Esophagus squamous epithelium (tissue), 5 donors: ENCODE measurements at places on chromosomes 4 and X.

DNA sequence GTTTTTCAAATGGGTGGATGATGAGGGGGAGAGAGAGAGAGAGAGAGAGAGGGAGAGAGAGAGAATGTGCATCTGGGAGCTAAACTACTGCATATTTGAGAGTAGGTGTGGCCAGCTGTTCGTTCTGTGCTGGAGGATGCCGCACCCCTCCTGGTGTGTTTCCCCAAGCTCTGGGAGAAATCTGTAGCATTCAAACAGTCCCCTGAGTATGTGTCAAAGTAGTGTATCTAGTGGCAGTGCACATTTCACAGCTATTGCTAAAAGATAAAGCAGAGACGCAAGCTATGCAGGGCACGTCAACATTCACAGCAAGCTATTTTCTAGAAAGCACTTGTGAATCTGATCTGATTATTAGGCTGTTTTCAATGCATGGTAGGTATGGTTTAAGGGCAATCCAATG lies 83.5 kb upstream of the LIMCH1 start:
- DNase-seq: no peak

GRCh38 chr4:36187723-36188333 lies 56.5 kb downstream of the ARAP2 start:
- no peak for DNase-seq

DNA sequence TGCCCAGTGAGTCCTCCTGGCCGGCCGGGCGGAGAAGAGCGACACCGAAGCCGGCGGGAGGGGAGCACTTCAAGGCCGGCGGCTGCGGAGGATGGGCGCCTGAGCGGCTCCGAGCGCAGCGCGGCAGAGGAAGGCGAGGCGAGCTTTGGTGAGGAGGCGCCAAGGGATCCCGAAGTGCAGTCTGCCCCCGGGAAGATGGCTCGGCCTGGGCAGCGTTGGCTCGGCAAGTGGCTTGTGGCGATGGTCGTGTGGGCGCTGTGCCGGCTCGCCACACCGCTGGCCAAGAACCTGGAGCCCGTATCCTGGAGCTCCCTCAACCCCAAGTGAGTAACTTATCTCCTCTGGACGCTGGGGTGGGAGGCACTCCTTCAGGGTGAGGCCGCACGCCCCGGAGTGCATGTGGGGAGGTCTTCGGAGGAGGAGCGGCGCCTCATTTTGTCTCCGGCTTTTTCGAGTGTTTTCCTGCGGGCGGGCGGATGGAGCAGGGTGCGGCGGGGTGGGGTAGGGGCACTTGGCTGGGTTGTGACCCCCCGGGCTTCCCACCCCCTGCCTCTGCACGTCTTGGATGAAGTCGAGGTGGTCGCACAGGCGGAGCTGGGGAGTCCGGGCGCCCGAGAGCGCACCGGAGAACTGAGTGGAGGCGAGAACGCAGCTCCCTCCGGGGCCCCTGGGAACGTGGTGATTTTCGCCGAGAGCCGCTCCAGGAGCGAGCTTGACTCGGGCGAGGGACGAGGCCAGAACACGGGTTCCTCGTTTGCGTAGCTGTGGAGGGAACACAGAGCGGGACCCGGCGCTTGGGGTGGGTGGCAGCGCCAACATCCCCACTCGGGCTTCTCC lies 979 bp downstream of the EFNB1 start:
- no peak for DNase-seq

DNA sequence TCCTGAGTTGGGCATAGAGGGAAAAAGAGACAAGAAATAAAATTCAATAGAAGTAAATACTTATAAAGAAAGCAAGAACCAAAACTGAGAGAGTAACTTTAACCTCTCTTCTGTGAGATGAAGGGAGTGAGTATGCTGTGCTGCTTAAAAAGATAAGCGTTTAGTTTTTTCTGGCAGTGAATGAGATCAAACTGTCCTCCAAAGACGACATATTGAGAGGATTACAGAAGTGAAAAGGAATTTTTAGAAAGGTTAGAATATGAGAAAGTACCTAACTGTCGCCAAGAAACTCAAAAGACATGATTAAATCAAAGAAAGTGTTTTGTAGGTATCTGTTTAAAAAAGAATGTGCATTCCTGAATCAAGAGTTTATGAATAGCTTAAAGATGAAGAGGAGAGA lies 16.0 kb downstream of the GAB1 start:
- DNase-seq: no peak

- no peak for DNase-seq
Measured at GRCh38 chr4:4651811-4652755, 110.2 kb upstream of the STX18 start.

DNA sequence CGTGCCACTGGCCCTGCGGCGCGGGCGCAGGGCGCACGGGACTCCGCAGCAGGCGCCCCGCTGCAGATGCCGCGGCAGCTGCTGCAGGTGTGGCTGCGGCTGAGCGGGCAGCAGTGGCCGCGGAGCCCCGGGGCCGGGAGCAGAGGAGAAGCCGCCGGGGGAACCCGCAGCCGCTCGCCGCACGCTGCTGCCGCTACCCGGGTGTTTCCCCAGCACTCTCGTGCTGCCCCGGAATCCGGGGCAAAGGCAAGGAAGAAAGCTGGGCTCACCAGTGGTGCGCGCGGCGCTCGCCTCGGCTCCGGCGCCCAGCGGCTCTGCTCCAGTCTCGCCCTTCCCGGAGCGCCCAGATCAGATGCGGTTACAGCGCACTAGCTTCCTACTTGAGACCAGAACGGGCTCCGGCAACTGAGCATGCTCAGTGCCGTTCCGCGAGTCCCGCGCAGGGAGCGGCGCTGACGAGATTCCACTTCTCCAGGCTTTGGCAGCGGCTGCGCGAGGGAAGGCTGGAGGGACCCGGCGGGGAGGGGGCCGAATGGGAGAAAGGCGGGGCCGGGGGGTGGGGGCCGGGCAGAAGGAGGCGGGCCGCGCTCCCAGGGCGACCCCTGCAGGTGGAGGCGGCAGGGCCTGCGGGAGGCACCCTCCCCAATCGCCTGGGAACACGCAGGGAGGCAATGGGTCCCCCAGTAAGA lies at the start of gene APBB2:
Gene APBB2 (minus strand): TSS at position 407 of the 689 bp plus-strand sequence. CDS start 181,288 bp downstream, outside the sequence.
- peak; percentile 27 for DNase-seq

DNA sequence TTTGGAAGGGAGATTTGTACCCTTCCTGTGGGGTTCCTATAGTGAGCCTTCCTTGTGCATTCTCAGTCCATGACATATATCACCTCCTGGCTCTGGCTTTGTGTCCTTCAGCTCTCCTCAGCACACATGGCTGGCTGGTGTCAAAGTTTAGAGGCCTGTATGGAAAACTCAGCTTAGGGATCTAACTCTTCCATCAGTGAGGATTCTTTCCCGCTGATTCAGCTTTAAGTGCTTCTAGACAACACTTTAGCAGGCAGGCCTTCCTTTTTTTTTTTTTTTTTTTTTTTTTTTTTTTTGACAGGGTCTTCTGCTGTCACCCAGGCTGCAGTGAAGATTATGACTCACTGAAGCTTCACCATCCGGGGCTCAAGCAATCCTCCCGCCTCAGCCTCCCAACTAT lies 84.2 kb downstream of the NPNT start:
- no peak for DNase-seq

DNA sequence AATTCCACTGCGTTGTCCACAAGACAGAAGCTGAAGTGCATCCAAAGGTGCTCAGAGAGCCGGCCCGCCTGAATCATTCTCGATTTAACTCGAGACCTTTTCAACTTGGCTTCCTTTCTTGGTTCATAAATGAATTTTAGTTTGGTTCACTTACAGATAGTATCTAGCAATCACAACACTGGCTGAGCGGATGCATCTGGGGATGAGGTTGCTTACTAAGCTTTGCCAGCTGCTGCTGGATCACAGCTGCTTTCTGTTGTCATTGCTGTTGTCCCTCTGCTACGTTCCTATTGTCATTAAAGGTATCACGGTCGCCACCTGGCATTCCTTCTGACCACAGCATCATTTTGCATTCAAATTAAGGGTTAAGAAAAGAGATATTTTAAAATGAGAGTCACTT lies 115.5 kb downstream of the NFKB1 start:
- no peak for DNase-seq

DNA sequence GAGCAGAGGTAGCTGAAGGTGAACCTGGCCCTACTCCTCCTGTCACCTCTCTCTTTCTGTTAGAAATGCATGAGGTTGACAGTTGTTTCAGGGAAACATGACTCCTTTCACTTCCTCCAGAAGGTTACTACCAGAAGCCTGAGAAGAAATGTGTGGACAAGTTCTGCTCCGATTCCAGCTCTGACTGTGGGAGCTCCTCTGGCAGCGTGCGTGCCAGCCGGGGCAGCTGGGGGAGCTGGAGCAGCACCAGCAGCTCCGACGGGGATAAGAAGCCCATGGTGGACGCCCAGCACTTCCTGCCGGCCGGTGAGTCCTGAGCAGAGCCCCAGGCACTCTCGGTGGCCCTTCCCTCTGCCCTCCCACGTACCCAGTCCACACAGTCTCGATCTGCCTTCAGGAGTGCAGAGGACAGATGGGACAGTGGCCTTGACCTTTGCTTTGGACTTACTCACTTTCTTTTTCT lies 61.3 kb upstream of the TLR2 start:
- no peak for DNase-seq

- DNase-seq: no peak
Measured at GRCh38 chr4:102180046-102180445, 165.2 kb downstream of the SLC39A8 start.

GRCh38 chrX:11628399-11628798 lies 37.3 kb downstream of the ARHGAP6 start:
- no peak for DNase-seq

GRCh38 chr4:182310316-182310715 lies 67.1 kb downstream of the TENM3 start:
- no peak for DNase-seq

DNA sequence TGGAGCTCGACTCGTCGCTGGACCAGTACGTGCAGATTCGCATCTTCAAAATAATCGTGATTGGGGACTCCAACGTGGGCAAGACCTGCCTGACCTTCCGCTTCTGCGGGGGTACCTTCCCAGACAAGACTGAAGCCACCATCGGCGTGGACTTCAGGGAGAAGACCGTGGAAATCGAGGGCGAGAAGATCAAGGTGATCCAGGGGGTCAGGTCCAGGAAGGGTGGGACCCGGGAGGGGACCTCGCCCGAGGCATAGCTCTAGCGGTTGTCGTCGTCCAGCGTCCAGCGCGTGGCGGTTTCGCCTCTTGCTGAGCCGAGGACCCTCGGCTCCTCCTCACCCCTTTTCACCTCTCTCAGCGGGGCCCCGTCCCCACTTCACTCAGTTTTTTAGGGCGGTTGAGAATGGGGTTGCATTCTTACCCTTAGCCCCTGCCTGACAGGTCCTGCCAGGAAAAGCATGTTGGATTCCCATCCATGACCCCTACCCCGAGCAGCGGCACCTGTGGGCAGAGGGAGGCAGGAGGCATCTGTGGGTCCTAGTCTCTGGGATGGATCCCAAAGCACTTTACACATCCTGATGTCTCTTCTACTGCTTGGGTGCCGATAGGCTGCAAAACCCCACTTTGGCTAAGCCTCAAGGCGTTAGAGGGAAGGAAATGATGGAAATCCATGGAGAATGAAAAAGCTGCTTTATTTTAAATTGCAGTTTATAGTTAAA lies 524 bp downstream of the RAB33A start:
- DNase-seq: no peak

DNA sequence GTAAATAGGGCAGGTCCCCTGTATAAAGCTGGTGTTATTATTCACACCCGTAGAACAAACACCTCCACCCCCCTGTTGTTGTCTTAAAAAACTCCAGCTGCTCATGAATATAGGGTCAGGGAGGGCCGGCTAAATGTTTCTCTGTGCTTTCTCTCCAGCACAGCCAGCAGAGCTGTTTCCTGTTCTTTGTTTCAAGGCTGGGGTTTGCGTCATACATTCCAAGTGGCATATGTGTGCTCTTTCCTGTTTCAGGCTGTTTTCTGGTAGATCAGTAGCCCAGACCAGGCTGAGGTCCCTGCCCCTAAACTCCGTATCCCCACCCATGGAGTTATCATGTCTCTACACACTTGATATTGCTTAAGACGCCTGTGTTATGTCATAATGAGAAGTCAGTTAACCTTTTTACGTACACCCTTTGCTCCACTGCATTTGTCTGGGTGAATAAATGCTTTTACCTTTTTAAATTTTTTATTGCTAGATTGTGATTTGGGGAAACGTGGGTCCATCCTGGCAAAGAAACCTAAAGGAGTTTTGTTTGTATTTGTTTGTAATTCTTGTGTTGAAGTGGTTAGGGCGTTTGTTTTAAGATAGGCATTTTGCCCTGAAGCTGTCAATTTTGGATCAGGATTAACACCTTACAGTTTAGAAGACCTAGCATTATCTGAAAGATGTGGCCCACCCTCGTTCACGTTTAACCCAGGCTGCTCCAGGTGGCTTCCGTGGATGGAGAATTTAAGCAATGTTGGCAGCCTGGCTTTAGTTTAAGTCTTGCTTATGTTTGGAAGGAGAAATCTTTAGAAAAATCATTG lies 3.3 kb downstream of the KLF3 start:
- DNase-seq: peak; percentile 30

DNA sequence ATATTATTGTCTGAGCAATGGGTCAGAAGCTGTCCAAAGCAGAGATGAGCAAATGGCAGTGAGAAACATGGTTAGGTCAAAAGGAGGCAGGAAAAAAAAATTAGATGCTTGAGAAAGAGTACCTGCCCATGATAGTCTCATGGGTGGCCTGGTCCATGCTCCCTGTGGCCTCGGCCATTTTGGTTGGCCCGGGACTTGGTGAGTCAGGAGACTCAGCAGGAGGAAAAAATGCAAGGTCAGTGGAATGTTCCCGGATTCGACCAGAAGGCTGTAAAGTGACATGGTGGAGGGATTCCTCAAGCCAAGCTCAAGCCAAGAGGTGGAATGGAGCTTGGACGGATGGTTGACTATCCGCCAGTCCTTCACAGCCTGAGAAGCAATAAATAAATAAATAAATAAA lies 236.7 kb downstream of the ASMT start:
- DNase-seq: no peak

DNA sequence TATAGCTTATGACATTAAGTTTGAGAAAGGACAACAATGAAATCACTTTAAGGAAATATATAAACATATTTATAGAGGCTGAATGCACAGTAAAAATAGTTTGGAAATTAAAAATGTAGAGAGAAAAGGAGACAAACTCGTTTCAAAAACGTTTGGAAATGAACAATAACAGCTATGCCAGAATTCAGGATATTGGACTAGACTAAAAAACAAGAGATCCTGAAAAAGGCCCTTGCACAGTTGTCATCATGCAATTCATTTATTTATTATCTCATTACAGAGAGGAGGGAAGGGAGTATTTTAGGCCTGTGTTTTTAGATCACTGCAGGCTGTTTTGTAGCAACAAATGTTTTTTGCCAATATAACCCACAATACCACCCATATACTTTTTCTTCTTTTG lies 527.2 kb downstream of the ADGRL3 start:
- no peak for DNase-seq

DNA sequence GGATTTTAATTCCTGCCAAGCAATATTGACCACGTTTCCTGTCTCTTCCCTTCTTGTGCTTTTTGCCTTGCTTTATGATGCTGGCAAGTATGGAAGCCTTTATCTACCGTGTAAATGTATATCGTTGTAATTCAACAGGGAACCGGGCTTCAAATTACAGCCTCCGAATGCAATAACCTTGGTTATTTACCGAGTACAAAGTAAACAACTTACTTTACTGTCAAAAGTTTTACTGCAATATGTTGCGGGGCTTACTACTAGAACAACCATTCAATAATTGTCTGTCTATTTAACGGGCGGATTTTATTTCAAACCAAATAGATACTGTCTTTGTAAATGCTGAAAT lies 73.1 kb downstream of the PALLD start:
- no peak for DNase-seq

- no peak for DNase-seq
Measured at GRCh38 chrX:12197030-12197429, 58.8 kb downstream of the FRMPD4 start.

- DNase-seq: no peak
Measured at GRCh38 chrX:2521092-2521926, 20.5 kb upstream of the DHRSX start.
